ENCODE measurements at places on chromosomes 5 and 9.

DNA sequence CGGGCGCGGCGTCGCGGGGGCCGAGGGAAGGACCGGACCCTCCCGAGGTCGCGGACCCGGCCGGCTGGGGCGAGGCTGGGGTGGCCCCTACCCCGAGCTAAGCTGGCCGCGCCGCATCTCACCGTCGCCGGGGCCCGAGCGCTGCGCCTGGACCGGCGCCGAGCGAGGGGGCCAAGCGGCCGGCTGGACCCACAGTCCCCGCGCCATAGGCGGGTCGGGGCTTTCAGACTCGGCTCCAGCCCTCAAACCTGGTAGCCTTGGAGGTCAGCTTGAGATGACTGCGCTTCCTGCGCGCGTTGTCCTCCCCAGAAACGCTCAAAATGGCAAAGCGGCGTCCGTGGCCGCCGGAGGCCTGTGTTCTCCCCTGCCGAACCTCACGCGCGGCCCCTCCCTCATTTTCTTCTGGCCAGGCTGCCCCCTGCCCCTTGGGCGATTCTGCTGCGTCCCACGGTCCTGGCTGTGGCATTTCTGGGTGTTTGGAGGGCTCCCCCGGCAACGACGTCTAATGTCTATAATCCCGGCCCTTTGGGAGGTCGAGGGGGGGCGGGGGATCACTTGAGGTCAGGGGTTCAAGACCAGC, 8.7 kb upstream of the GRIN1 start:
- DNase-seq = peak; percentile 38

DNA sequence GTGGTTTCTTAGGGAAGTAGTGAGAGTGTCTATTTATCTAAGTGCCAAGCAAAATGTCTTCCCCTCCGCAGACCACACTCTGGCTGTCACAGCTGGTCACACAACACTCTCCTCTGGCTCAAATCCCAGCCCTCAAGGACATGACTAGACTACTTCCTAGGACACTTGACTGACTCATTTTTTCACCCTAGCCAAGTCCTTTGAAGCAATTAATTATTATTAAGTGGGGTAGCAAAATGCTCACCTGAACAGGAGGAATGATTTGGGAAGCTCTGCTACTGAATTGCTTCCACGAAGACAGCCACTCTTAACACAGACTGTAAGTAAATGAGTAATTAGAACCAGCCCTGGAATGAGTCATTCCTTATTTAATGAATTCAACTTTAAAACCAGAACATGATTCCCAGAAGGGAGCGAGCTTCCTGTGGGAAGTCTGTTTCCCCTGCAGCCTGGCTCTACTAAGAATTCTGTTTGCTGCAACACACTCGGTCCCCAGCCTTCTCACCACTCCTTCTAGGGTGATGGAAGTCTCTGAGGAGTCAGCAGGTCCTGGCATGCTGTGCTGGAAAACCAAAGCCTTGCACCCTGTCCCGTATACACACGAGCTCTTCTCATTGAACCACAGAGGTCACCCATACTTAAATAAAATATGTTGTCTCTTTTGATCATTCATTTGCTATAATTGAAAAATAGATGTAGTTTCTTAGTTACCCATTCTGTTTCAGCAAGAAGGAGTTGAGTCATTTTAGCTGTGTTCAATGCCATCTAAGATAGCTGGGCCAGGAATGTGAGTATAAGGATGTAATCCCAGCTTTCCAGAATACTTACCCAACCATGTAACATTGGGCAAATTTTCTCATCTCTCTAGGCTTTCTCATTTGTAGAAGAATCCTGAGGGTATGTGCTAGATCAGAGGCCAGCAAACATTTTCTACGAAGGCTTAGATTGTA, 218.6 kb upstream of the RASEF start:
- DNase-seq = no peak

- no peak for DNase-seq
Measured at GRCh38 chr5:55625913-55626312, 86.2 kb downstream of the SLC38A9 start.

- DNase-seq = no peak
Measured at GRCh38 chr5:159051421-159052282, 48.1 kb downstream of the EBF1 start.

GRCh38 chr5:139401546-139401945, 2.3 kb downstream of the SPATA24 start:
- DNase-seq = no peak

- DNase-seq = no peak
Measured at GRCh38 chr5:181088289-181088688, 42.7 kb downstream of the OR2V1 start.

DNA sequence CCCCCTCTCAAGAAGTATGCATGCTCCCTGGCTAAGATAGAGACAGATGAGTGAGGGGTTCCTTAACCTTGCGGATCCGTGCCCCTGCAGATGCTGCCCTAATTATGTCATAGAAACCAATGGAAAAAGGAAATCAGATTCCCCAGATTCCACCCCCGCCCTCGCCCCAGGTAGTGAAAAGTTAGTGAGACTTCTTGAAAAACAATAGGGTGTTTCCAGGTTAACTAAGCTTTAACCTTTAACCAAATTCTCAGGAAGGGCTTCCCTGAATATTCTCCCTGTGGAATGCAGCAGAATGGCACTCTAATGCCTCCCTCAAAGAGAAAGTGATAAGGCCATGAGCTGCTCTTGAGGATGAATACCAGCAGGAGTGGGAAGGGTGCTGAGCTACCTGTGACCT, 116.0 kb upstream of the RANBP3L start:
- no peak for DNase-seq

GRCh38 chr9:105651806-105652205, 10.5 kb upstream of the TAL2 start:
- no peak for DNase-seq

All from activated CD4-positive, alpha-beta T cell treated with anti-CD3 and anti-CD28 coated beads, Interleukin-10, Interleukin-2, amounts not matched to agents 100 ng/mL and 50 ng/mL, durations not matched to agents 16 hours and 8 hours (primary cell).